ENCODE measurements at places on chromosomes 2 and 18.

- no peak overlapping the region for H3K27ac ChIP-seq
- H3K27me3 ChIP-seq = no peaks in the 10 kb centered on the region
- no peak for DNase-seq
- no peaks in the 10 kb centered on the region for H3K36me3 ChIP-seq
Observed at GRCh38 chr2:122433123-122433754, 677.8 kb downstream of the TSN start.

- H3K27me3 ChIP-seq = no peaks in the 10 kb centered on the region
- no peak for DNase-seq
- no peak overlapping the region for H3K27ac ChIP-seq
- H3K4me1 ChIP-seq = no peaks in the 10 kb centered on the region
- no peak overlapping the region for H3K4me3 ChIP-seq
- H3K36me3 ChIP-seq = no peaks in the 10 kb centered on the region
Observed at GRCh38 chr2:190110131-190110530, 47.6 kb upstream of the MSTN start.

DNA sequence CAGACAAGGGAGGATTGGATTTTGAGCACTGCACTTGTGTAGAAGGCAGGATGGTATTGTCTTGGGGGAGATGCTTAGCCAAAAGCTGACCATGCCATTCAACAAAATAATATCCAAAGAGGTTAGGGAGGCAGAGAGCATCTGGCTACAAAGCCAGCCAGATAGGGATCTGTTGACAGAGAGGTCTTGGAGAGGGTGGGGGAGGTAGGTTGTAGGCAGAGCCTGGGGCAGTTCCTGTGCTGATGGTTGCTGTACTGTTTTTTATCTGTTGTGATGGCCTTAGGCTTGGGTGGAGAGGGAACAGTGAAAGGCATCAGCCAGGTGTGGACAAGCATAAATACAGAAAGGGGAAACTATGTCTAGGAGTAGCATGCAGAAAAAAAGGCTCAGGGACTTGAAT is 100.9 kb downstream of the AQP4 start:
- no peak overlapping the region for H3K27ac ChIP-seq
- H3K4me3 ChIP-seq = no peak overlapping the region
- no peaks in the 10 kb centered on the region for H3K36me3 ChIP-seq
- no peak for DNase-seq
- no peaks in the 10 kb centered on the region for H3K4me1 ChIP-seq

DNA sequence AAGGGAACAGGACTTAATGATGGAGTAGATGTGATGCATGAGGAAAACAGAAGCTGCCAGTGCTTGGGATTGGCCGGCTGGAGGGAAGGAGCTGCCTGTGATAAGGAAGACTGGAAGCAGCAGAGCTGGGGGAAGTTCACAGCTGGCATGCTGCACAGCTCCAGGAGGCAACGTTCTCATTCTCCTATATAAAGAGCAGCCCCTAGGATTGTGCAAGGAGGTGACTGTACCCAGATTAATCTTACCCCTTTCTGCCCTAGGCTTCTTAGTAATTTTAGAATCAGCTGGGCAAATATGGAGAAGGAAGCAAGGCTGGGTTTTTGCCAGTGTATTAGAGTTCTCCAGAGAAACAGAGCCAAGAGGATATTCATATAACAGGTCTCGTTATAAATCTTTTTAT is 155.8 kb downstream of the ALPK2 start:
- no peak overlapping the region for H3K4me3 ChIP-seq
- DNase-seq = peak; percentile 8
- no peak overlapping the region for H3K27ac ChIP-seq
- peaks cover 5% of the 10 kb centered on the region for H3K27me3 ChIP-seq
- H3K36me3 ChIP-seq = no peaks in the 10 kb centered on the region

Data from fibroblast of lung (primary cell).